HAP-1 (cell line): ENCODE measurements at places on chromosomes 1 and 21.

GRCh38 chr21:26495283-26495849 lies 77.7 kb downstream of the CYYR1 start:
- no peak for DNase-seq

DNA sequence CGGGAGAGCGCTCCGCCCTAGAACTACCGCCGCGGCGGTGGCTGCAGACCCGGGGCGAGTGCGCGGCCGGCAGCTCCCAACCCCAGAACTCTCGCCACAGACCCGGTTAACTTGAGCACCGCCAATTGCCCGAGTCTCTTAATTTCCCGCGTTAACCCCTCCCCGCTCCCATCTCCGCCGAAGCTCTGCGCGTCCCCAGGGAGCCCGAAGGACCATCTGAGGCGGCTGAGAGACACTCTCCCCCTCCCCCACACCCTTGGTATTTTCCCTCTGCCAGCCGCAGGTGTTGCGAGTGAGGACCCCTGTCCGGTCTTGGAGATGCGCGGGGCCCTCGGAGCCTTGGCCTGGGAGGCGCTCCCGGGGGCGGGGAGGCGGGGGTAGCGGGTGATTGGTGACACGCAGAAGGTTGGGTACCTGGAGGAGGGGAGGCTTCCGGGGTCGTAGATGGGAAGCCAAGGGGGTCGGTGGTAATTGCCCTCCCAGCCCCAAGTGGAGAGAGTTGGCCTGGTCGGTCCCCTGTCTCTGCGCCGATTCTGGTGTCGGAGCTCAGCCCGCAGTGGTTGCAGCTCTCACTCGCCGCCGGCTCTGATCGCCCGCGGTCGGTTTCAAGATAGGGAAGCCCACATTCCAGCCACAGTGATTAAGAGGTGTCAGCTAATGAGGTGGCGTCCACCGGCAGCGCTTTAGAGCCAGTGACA lies 858 bp upstream of the SUSD4 start:
- DNase-seq = peak; percentile 12

DNA sequence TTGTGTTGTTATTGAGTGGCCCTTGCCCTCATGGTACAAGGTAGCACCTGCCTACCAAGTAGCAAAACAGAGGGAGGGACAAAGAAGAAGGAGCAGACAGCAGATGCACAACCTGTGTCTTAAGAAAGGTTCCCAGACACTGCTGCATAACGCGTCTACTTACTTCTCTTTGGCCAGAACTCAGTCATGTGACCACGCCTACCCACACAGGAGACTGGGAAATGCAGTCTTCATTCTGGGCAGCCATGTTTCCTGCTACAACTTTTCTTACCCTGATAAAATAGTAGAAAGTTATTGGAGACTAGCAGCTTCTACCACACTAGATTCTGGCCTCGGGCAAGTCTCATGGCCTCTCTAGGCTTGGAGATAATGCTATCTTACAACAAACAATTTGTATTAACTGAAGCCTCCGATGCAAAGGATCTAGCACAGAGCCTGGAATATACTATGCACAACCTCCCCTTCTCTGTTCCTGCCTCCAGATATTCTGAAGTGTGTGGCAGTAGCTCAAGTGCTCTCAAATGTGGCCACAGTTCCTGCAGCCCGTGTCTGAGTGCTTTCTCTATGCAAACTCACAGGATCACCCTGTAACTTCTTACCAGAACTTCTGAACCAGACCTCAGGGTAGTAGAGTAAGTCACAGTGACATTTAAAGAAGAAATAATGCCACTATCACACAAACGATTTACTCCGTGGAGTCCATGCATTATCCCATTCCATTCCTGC lies 34.1 kb upstream of the BTG2 start:
- peak; percentile 82 for DNase-seq

DNA sequence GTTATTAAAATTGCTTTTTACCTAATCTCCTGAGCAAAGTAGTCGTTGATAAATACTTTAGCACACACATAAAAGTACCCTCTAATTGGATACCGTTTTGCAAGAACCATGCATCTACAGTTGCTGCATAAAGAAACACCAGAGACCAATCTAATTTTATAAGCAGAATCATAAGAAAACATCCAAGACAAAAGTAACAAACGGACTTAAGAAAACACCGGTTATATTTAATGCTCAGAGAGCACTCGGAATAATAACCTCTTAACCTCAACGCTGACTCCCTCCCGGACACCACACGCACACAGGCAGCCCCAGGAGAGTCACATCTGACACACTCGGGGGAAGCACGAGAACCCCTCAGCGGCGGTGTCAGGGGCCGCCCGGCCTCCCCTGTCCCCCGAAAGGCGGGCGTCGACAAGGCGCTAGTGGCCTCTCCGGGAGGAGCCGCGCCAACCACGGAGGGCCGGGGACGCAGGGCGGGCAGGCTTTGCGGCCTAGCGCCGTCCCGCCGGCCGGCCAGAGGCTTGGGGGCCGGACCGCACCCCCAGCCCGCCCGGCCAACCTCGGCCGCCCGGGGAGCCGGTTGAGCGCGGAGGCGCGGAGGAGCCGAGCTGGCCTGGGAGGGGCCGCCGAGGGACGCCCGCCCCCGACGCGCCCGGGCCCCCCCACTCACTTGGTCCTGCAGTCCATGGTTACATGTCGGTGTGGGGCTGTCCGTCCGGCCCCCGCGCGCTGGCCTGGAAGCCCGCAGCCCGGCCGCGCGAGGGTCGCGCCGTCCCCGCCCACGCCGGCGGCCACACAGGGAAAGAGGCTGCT lies 606 bp downstream of the DENND1B start:
- DNase-seq = no peak

- DNase-seq = no peak
Measured at GRCh38 chr1:6638226-6638625, 13.6 kb downstream of the THAP3 start.

DNA sequence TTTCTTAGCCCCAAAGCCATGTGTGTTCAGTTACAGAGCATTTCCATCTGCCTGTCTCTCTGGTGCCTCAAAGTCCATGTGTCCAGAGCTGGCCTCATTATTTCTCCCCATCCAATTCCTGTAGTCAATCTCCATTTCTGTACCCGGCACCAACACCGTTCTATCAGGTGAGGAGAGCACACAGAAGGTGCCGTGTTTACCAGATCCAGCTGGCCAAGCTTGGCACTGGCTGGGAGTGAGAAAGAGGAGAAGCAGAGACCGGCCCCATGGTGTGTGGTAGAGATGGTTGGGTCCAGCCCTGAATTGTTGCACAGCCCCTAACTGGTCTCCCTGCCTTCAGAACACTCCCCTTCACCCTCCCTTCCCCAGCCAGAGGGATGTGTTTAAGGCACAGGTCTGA lies 7.5 kb upstream of the SSBP3 start:
- no peak for DNase-seq

DNA sequence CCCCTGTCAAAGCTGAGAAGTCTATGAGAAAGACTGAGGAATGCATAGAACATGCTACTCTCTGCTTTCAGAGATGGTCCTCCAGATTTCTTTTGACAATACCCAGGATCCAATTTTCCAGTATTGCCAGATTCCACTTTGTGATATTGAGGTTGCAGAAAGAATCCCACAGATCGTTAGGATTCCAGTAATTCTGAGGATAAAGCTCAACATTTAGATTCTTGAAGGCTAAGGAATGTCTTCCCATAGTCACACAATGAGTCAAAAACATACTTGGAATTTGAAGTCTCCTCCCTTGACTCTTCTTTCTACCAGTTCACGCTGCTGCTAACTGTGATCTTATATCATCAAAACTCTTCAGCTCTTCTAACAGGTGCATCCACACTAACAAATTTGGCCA lies 57.1 kb downstream of the TNFSF18 start:
- no peak for DNase-seq

DNA sequence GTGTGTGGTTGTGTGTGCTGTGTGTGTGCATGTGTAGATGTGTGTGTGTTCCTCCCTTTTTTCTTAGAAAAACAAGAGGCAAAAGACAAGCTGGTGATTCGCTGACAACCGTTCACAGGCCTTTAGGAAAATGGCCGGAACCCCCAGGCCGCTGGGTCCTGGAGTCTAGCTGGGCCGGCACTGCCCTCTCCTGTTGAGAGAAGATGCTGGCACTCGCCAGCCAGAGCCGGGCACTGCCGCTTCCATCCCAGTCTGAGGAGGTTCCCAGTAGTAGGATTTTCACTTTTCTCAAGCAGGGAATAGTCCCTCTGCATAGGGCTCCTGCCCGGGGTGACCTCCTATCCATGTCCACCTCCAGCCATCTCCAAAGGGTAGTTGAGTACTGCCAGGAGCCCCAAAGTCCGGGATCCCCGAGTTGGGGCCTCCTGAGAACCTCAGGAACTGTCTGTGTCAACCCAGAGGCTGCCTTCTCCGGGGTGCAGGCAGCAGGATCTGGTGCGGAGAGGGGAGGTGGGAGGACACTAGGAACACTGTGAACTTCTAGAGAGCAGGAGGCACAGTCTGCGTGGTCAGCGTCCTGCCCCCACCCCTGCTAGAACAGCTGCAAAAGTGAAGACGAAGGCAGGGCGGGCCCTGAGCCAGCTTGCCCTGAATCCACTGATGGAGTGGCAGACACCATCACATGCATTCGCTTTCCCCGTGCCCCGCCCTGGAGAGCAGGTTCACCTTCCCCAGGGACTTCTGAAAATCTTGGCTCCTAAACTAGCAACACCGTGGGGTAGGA lies 44.1 kb upstream of the ARHGEF16 start:
- DNase-seq = peak; percentile 59

- no peak for DNase-seq
Measured at GRCh38 chr1:228096416-228097332, 6.5 kb downstream of the C1orf35 start.

DNA sequence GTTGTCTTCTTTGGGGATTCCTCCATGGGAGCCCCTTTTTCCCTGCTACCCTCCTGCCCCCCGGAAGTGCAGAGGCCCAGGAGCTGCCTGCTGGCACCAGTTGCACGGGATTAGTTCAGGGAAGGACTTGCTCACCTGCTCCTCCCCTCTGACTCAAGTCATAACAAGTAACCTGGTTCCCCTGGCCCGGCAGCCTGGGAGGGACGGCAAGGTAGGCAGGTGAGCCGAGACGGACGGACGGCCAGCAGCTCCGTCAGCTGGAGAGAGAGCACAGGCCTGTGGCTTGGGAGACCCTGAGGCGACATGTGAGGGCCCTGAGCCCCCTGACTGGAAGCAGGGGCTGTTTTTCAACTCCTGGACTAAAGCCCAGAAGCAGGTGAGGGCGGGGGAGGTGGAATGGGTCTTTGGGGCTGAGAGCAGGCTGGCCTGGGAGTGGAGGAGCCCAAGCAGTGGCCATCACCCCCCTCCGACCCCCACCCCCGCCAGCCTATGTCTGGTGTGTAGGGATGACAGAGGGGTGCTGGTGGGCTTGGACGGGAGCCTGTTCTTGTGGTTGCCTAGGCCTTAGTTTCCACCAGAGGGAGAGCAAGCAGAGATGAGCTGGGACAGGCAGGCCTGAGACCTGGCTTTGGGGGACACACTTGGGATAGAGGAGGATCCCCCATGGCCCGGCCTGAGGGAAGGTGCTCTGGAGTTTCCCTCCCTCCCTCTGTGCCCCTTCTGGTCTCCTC lies at the start of gene INAVA:
INAVA (plus strand) TSS at position 189 of the 731 bp plus-strand sequence. CDS start 3,501 bp downstream, outside the sequence.
- no peak for DNase-seq

- DNase-seq = no peak
Measured at GRCh38 chr1:157770442-157771043, 6.4 kb downstream of the FCRL2 start.

DNA sequence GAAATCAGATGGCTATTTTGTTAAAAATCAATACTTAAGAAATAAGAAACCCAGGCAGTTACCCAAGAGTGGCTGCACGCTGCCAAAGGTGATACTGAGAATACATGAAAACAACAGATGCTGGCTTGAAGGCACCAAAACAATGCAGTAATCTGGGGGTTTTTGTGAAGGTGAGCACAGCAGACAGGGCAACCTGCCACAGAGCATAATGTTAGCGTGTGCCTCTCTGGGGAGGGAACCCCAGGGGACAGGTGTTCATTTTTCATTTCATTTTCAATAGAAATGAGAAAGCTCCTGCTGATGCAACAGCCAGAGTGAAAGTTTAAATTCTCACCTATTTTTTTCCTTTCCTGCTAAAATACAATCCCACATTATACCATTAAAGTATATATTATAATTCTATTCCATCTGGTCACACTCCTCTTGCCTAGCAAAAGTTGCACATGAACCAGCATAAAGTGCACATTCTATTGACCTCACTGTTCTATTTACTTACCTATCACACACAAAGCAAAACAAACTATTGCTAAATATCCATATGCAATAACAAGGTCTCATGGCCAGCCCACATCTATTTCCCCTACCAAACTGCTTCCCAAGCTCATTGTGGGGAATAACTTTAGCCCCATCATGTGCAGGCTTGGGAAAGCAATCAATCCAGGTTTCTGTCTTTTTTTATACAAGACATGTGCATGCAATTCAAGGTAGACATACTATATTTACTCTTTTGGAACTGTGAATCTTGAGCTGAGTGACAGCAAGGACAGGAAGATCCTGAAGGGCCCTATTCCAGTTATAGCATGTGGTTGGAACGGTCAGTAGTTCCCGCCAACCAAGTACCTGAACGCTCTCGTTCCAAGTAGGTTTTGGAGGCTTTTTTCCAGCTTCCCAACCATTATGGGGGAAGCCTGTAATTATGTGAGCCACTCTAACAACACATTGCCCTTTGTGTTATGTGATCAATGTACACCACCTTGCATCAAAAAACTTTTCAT lies 173.6 kb downstream of the RERE start:
- DNase-seq = no peak
